Fibroblast of upper back skin (primary cell): ENCODE measurements at places on chromosomes 3 and 15.

GRCh38 chr15:80173022-80173759, 20.4 kb downstream of the FAH start:
- peak; percentile 48 for DNase-seq

- DNase-seq = no peak
These were observed 625.8 kb downstream of the TAFA4 start for GRCh38 chr3:68306571-68306970.

- DNase-seq = peak; percentile 79
These were observed 162.6 kb downstream of the IL1RAP start for GRCh38 chr3:190676481-190676880.

- peak; percentile 17 for DNase-seq
These were observed 74.7 kb upstream of the SH3GL3 start for GRCh38 chr15:83372434-83372891.

DNA sequence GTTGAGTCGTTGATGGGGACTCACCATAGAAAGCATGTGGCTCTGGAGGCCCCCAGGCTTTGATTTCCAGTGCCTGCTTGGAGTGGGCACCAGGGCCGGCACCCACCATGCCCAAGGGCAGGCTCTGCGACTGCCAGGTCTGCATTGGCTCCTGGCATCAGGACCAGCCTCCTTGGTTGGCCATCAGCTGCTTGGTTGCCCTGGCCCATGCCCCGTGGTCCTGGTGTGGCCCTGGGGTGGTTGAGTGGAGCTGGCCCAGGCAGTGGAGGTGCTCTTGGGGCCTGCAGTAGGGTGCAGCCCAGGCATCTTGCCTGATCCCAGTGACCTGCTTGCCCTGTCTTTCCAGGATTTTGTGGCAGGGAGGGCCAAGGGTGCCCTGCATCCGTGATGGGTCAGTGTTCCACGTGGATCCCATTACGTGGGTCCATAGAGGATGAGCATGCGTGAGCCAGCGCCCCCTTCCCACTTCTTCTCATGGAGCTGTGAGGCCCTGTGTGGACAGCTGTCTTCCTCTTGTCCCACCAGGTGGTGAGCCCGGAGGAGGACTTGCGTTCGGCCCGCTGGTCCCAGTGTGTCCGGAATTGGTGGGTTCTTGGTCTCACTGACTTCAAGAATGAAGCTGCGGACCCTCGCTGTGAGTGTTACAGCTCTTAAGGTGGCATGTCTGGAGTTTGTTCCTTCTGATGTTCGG, 187.0 kb downstream of the UBE3A start:
- no peak for DNase-seq

- no peak for DNase-seq
These were observed 34.5 kb upstream of the TRPM1 start for GRCh38 chr15:31136016-31136415.
